ENCODE measurements at places on chromosomes 5 and 9.
A peak's percentile ranks its signal among the peaks of the same experiment; 100 is the strongest.

- peak; percentile 10 for DNase-seq
Measured at GRCh38 chr9:128552744-128553440, 505 bp downstream of the SPTAN1 start.

DNA sequence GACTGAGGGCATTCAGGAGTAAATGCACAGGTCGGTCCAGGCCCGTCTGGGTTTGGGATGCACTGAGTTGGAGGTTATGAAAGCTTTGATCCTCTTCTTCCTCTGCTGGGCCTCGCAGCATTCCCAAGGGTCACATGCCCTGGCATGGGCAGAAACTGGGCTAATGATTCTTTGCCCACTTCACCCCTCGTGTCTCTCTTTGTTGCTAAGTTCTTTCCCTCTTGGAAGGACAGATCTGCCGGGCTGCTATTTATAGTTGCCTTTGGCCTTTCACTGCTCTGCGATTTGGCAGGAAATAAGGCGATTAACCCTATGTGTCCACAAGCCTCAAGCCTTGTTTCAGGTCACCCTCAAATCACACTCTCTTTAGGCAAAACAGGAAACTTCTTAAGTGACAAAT is 66.9 kb downstream of the ENTREP1 start:
- DNase-seq = no peak

DNA sequence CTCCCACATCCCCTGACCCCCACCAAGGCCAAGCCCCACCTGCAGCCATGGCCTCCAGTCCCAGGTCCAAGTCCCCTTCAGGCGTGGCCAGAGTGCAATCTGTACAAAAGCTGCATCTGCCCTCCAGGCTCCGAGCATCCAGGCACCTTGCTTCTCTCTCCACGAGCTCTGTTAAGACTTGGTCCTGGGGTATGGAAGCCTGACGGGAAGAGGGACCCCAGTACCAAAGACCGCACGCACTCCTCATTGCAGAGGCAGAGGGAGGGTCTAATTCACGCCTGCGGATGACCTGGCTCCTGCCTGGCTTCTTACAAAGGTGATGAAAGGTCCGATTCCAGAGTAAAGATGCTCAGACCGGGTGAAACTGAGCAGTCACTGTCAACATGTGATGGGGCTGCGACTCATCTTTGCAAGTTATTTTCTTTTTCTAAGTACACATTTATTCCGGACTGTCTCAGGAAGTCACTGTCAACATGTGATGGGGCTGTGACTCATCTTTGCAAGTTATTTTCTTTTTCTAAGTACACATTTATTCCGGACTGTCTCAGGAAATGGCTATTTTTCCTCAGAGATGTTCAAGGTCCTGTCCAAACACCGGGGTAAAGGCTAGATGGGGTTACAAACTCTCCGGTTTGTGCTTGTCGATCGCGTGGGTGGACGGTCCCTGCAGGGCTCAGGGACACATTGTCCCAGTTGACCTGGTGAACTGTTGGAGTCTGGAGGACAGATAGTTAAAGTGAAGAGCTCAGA is 252.0 kb upstream of the IRX4 start:
- DNase-seq = no peak

DNA sequence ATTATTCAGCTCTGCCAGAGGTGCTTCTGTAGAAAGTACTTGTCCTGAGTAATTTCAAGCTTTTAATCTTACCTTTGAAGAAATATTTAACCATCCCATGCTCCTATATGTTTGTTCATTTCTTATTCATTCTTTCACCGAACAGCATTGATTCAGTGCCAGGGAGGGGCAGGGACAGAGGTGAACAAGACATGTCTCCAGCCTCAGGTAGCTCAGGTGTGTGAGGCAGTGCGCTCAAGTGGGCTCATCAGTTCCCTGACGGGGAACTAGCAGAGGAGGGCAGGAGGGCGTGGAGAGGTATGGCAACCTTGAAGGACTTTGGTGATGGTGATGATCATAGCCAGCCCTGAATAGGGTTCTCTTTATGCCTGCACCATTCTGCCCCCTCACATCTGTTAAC is 25.9 kb downstream of the ERGIC1 start:
- no peak for DNase-seq

GRCh38 chr9:78592811-78593210 is 295.9 kb downstream of the PSAT1 start:
- no peak for DNase-seq

- DNase-seq = no peak
Measured at GRCh38 chr9:138117836-138118235, 240.3 kb downstream of the CACNA1B start.

DNA sequence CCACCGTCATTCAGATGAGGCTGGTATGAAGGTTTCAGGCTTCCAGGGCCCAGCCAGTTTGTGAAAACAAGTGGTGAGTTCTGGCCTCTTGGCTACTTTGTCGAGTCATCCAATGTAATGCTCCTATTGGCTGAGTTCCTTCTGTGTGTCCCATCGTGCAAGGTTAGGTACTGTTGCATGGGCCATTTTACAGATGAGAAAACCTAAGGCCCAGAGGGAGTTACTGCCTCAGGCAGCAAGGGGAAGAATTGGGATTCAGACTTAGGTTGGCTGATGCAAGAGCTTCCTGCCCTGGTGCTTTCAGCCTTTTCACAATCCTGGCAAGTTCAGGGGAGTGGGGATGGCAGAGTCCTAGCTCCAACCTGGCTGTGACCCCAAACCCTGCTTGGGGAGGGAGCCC is 17.4 kb upstream of the PITX1 start:
- no peak for DNase-seq

DNA sequence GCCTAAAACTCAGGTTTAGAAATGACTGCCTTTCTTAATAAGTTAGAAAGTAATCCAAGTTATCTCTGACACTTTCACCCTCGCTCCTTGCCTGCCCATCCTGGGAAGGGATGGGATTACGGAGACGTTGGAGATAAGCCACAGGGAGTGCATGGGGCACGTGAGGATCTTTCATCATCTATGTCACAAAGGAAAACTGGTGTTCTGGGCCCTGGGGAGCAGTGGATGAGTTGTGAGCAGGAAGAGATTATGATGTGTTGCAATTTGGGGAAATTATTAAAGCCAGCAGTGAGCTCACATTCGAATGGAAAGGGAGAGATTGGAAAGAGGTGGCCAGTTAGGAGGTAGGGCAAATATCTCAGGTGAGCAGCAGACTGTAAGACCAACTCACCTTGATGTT is 12.8 kb downstream of the AFAP1L1 start:
- DNase-seq = no peak

DNA sequence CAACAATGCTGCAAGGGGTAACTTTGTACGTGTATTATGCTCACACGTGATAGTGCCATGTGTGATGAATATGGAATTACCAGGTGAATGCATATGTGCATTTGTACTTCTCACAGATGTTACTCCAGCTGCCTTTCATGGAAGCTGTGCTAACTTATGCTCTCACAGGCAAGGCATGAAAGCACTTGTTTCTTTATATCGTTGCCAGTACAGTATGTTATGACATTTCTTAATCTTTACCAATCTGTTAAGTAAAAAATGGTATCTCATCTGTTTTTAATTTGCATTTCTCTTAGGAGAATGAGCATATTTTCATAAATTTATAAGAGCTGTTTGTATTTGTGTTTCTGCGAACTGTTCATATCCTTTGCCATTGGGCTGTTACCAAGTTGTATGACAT is 311.8 kb upstream of the DMRT1 start:
- DNase-seq = no peak

DNA sequence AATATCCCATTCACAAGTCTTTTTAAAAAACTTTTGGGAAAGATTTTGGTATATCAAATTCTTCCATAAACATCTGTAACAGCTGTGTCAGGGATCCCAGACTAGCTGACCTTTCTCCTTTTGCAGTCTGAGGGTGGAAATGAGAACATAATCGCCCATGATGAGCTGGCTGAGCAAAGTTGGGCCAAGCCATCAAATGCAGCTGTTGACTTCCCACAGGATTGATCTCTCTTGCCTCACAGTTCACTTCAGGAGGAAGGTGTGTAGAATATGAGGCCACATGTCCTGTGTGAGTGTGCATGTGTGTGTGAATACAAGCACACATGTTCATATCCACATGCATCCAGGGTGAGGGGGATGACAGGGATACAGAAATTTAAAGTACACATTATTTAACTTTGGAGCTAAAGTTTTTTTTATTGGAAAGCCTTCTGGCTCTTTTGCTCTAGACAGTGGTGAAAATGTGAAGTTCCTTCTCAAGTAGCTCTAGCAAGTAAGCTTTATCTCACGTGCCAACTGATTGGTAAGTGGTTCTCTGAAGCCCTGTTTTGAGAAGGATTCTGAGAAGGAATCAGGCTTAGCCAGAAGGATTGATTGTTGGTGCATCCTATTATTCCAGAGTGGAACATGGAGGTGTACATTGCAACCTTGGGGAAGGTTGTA is 468.8 kb upstream of the DMAC1 start:
- no peak for DNase-seq

DNA sequence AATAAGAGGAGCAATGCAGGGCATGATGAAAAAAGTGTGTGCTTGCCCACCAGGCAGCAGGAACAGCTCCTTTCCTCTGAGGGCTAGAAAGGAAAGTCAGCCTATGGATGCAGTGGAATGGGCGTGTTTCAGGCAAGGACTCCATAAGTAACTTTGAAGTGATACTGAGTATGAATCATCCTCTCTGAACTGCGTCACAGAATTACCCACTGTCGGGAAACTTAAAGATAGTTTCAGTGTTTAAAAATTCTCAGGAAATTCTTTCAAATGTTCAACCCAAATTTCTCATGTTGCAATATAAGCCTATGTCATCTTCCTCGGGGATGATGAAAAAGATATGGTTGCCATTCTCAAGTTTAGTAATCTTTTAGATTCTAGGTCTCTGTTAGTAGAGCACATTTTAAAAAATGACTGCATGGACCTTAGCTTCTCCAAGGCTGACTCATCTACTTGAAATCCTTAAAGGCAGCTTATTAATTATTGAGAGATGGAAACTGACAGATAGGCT is 27.7 kb downstream of the PTCD2 start:
- DNase-seq = no peak
